Amygdala (tissue), 56 donors: ENCODE measurements at places on chromosomes 2 and 18.

- DNase-seq, result no peak
Measured at GRCh38 chr2:234967870-234968208, 16.0 kb downstream of the SH3BP4 start.

GRCh38 chr2:227871375-227871791, at the start of gene DAW1:
Gene DAW1, plus strand, starts transcription at chr2:227871631. Its CDS starts 59 bp downstream, at chr2:227871690.
- peak; percentile 26 for DNase-seq

DNA sequence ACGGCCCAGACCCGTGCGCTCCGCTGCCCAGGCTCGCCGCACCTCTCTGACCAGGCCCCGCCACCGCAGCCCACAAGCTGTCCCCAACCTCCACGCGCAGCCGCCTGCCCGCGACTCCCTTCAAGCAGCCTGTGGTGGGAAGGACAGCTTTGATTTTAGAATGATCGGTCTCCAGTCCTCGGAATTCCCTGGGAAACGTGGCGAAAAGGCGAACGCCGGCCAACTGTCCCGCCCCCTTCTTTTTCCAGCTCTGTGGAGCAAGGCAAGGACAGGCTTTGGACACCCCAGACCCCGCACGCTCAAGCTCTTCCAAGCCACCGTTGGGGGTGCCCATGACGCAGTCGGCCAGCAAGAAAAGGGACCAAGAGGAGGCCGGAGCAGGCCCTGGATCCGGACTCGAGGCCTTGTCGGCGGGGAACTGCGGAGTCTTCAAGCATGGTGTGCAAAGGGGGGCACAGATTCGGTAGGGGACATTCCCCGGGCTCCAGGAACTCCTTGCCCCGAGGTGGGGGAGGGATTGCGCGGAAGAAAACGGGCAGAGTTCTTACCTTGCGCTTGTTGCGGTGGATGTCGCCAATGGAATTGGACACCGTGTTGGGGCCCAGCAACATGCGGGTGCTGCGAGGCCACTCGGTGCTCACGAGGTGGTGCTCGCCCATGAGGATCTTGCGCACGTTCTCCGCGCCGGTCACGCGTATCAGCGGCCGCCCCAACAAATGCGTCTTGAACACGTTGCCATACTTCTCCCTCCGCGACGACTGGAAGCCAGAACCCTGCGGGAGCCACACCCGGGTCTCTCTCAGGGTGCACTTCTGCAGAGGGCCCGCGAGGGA, 4.0 kb downstream of the CYP26B1 start:
- DNase-seq, result no peak

GRCh38 chr2:45918463-45919159, 267.1 kb downstream of the PRKCE start:
- DNase-seq, result no peak

DNA sequence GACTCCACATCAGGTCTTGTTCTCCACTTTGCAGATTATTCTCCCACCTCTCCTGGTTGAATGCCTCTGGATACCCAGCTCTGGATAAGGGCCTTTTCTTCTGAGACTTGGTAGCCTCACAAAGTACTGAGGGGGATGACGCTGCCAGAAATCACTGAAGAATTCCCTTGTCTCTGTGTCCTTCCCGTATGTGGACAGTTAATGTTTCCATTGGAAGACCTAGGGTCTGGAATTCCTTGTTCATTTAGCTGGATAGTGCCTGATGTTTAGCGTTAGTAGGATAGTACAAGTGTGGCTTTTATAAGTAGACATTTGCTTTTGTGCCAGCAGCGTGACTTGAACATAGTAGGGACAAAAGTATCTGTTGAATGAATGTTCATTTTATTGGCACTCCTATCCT, 76.9 kb downstream of the CLHC1 start:
- DNase-seq, result no peak

GRCh38 chr2:126253669-126254068, 402.3 kb upstream of the GYPC start:
- DNase-seq, result no peak

DNA sequence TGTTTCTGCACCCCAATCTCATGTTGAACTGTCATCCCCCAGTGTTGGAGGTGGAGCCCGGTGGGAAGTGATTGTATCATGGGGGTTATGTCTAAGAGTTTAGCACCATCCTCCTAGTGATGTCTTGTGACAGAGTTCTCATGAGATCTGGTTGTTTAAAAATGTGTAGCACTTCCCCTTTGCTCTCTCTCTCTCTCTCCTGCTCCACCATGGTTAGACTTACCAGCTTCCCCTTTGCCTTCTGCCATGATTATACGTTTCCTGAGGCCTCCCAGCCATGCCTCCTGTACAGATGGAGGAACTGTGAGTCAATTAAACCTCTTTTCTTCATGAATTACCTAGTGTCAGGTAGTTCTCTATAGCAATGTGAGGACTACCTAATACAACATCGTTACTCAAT, 396.9 kb upstream of the LRATD1 start:
- no peak for DNase-seq

DNA sequence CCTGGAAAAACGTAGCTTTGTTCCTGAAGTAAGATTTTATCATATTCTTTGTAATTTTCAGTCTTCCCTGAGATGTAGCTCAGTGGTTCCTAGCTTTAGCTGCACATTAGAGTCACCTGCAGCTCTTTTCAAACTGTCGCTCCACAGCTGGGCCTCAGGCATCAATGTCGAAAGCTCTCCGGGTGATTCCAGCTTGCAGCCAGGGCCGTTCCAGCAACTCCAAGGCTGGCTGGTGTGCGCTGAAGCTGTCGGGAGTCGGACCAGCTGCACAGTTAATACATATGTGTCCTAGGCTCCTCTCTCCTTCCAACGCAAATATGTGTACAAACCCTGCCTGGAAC, 609 bp upstream of the ZNF2 start:
- DNase-seq, result no peak

- no peak for DNase-seq
Measured at GRCh38 chr2:228545748-228546145, 364.3 kb upstream of the SPHKAP start.

- DNase-seq, result no peak
Measured at GRCh38 chr2:225002656-225003045, 39.6 kb downstream of the DOCK10 start.

DNA sequence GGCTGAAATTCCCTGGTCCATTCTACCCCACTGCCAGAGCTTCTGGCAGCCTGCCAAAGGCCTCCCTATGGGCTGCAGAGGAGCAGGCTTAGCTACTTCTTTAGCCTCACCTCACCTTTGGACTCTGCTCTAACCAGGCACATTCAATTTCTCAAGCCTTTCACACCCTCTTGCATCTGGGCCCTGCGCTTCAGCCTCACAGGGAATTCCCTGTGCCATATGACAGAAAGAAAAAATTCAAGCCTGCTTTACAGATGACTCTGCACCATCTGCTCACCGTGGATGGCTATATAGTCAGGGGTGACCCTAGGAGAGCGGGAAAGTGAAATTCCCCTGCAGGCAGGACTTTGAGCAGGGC, 62.5 kb downstream of the REEP1 start:
- no peak for DNase-seq

GRCh38 chr2:204950695-204951346, 405.5 kb downstream of the PARD3B start:
- DNase-seq, result no peak

- DNase-seq, result no peak
Measured at GRCh38 chr18:40004246-40004645, 1950.8 kb upstream of the PIK3C3 start.

DNA sequence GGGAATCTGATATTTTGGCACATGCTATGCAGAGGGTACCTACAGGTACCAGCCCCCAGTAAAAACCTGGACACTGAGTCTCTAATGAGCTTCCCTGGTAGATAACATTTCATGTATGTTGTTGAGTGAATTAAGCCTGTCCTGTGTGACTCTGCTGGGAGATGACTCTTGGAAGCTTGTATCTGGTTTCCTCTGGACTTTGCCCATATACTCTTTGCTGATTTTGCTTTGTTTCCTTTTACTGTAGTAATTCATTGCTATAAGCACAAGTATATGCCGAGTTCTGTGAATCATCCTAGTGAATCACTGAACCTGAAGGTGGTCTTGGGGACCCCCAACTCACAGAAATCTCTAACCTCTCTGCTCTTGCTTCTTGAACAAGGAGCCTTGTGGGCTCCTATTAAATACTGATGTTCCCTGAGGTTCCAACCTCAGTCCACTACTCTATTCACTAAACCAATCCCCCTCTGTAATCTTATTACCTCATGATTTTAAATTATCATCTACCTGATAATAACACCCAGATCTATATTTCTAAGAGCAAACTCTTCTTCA, 94.3 kb upstream of the WDSUB1 start:
- DNase-seq, result no peak

- no peak for DNase-seq
Measured at GRCh38 chr2:210654091-210654490, 97.7 kb downstream of the CPS1 start.

- DNase-seq, result no peak
Measured at GRCh38 chr2:170298115-170298514, 120.2 kb downstream of the MYO3B start.

- no peak for DNase-seq
Measured at GRCh38 chr2:25650256-25650655, 23.1 kb downstream of the DTNB start.

GRCh38 chr18:49100226-49100968, 149.6 kb upstream of the SMAD7 start:
- DNase-seq, result no peak

GRCh38 chr2:25712455-25712854, 39.1 kb upstream of the DTNB start:
- DNase-seq, result no peak

DNA sequence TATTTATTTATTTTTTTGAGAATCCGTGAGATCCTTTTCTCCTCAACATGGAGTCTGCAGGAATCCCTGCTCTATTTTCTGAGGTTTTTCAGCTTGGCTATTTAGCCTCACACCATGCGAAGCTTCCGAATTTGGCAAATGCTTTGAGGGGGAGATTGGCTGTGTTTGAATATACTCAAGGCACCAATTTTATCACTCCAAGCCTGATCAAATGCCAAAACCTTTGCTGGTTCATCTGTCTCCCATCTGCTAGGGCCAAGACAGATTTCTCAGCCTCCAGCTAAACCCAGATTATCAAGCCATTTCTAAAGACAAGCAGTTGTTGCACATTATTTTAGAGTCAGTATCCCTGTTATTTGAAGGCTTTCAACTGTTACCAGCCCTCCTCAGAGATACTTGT, 295.7 kb downstream of the XIRP2 start:
- no peak for DNase-seq

GRCh38 chr2:127164761-127165538, 55.1 kb downstream of the CYP27C1 start:
- no peak for DNase-seq

DNA sequence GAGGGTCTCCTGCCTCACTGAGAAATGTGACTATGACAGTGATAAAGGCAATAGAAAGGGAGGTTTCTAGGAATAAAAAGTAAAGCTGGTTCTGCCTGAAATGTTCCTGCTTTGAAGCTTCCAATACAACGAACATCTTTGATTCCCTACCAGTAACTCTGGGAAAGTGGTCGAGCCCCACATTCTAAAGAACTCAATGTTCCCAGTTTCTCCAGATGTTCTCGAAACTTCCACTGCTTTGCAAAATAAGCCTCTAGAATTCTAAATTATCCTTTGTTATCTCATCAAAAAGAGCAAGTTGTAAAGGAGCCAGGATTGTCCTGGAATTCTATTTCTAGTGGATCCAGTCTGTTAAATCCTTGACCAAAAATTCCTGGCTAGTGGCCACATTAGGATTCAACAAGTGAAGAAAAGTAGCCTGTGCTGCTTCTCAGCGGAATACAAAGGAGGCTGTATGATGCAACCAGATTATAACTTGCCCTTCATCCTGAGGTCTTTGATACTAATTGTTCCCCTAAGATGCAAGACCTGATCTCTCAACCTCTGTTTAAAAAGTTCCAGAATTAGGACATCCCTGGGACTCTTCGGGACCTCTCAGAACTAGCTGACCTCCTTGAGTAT, 8.4 kb downstream of the SCN7A start:
- no peak for DNase-seq

GRCh38 chr2:108959401-108959800, 29.6 kb downstream of the EDAR start:
- no peak for DNase-seq

DNA sequence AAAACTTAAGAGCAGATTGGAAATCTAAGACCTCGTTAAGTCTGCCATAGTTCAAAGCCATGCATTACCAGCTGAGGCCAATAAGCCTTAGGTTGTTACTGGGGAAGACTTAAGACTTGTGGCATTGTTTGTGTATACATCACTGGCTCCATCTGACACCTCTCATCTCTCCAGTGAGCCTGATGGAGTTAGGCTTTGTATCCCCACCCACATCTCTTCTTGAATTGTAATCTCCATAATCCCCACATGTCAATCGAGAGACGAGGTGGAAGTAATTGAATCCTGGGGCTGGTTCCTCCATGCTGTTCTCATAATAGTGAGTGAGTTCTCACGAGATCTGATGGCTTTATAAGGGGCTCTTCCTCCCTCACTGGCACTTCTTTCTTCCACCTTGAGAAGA, 404.6 kb downstream of the ARHGAP15 start:
- DNase-seq, result no peak

- DNase-seq, result no peak
Measured at GRCh38 chr2:219018286-219018685, 23.0 kb downstream of the CFAP65 start.

- DNase-seq, result no peak
Measured at GRCh38 chr2:169540146-169540545, 30.6 kb downstream of the KLHL41 start.

DNA sequence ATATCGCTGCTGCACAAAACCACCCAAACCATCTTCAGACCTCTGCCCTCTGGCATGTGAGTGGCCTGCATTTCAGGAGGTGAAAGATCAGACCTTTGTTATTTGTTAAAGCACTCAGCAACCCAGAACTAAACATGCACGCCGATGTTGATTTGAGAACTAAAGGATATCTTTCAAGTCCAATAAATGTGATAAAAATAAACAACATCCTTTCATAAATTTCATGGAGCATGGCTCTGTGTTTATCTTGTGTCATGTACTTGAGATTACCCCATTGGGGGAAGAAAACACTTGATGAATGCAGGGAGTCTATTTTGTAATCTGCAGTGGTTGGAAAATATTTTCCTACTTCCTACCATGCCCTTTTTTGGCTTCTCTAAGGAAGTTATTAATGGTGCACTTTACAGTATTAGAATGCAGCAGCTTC, 70.8 kb upstream of the GATA6 start:
- DNase-seq, result no peak

DNA sequence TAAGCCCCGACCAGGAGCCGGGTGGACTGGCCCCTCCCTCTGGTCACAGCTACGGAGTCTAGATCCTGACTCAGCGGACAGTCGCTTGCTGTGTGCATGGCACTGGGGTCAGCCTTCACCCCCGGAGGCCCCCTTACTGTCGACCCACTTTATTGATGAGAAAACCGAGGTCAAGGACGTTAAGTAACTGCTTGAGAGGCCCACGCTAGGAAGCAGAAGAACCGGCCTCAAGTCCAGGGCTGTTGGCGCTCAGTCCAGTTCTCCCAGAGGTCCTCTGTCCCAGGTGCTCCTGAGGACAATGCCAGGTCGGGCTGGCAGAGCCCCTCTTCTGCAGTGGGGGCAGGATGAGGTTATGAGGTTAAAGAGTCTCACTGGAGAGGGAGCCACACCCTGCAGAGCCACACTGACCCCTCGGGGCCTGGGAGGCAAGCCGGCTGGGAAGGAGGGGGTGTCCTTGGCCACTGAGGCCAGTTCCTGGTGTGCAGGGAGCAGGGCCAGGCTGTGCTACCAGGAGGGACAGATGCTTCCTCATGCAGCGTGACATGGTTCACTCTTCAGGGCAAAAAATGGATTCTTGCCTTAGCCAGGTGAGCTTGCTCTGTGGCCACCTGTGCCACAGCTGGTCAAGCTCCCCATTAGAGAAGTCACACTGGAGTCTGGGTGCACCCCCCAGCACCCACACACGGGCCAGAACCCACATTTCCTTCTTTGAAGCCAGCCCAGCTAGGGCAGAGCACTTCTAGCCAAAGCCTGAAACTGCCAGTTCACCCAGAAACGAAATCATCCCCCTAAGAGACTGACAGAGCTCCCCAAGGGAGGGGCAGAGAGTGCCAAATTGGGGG, 47.3 kb upstream of the HPCAL1 start:
- DNase-seq, result no peak
